Activated naive CD8-positive, alpha-beta T cell treated with anti-CD3 and anti-CD28 coated beads, Interleukin-2, amount 50 U/mL, for 24 hours (primary cell): ENCODE measurements at places on chromosomes 7 and 10.

DNA sequence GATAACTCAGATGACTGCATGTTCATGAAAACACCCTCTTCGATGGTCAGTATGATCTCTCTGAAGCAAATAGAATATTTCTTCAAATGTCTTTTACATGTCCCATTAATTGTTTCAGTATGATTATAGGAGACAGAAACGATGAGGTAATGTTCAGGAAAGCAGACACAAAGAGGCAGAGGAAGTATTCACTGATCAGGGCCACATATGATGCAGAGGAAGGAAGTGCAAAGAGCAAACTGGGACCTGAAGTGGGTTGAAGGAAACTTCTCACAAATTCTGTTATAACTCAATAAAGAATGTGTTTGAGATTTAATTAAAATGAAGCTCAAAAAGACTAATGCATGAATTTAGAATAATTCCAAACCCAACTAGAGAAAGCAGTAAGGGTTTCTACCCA is 70.5 kb downstream of the TES start:
- no peak overlapping the region for H3K4me3 ChIP-seq
- H3K27ac ChIP-seq, result no peak overlapping the region
- H3K36me3 ChIP-seq, result no peaks in the 10 kb centered on the region
- H3K4me1 ChIP-seq, result peaks cover 3% of the 10 kb centered on the region
- H3K27me3 ChIP-seq, result peaks cover 16% of the 10 kb centered on the region

- H3K36me3 ChIP-seq, result no peaks in the 10 kb centered on the region
- H3K27ac ChIP-seq, result peak overlapping the region; percentile 92
- H3K4me1 ChIP-seq, result peaks cover 82% of the 10 kb centered on the region
- DNase-seq, result no peak
- H3K27me3 ChIP-seq, result no peaks in the 10 kb centered on the region
- H3K4me3 ChIP-seq, result no peak overlapping the region
Observed at GRCh38 chr7:143374561-143374960, 6.6 kb upstream of the ZYX start.

GRCh38 chr10:126838316-126838715 is 66.9 kb upstream of the DOCK1 start:
- no peaks in the 10 kb centered on the region for H3K4me1 ChIP-seq
- H3K27me3 ChIP-seq, result no peaks in the 10 kb centered on the region
- no peak for DNase-seq
- no peaks in the 10 kb centered on the region for H3K36me3 ChIP-seq
- H3K4me3 ChIP-seq, result no peak overlapping the region

- H3K4me1 ChIP-seq, result peaks cover 2% of the 10 kb centered on the region
- no peak overlapping the region for H3K4me3 ChIP-seq
- H3K36me3 ChIP-seq, result peaks cover 4% of the 10 kb centered on the region
- no peak overlapping the region for H3K27ac ChIP-seq
- DNase-seq, result no peak
- H3K27me3 ChIP-seq, result peaks cover 14% of the 10 kb centered on the region
Observed at GRCh38 chr10:113967126-113967525, 76.5 kb upstream of the ADRB1 start.

GRCh38 chr7:40717242-40717641 is 582.4 kb downstream of the SUGCT start:
- H3K4me1 ChIP-seq, result no peaks in the 10 kb centered on the region
- H3K27me3 ChIP-seq, result peaks cover 3% of the 10 kb centered on the region
- H3K27ac ChIP-seq, result no peak overlapping the region
- H3K4me3 ChIP-seq, result no peak overlapping the region
- no peak for DNase-seq

GRCh38 chr7:121741896-121742295 is 131.1 kb upstream of the PTPRZ1 start:
- no peak for DNase-seq
- no peaks in the 10 kb centered on the region for H3K27me3 ChIP-seq
- no peak overlapping the region for H3K27ac ChIP-seq
- no peaks in the 10 kb centered on the region for H3K4me1 ChIP-seq
- H3K36me3 ChIP-seq, result no peaks in the 10 kb centered on the region
- no peak overlapping the region for H3K4me3 ChIP-seq

GRCh38 chr10:92750791-92751533 is 61.2 kb downstream of the HHEX start:
- peaks cover 9% of the 10 kb centered on the region for H3K27me3 ChIP-seq
- H3K27ac ChIP-seq, result no peak overlapping the region
- H3K4me3 ChIP-seq, result no peak overlapping the region
- DNase-seq, result no peak
- peaks cover 7% of the 10 kb centered on the region for H3K4me1 ChIP-seq
- H3K36me3 ChIP-seq, result no peaks in the 10 kb centered on the region

- no peaks in the 10 kb centered on the region for H3K4me1 ChIP-seq
- no peak overlapping the region for H3K27ac ChIP-seq
- no peaks in the 10 kb centered on the region for H3K36me3 ChIP-seq
- peaks cover 8% of the 10 kb centered on the region for H3K27me3 ChIP-seq
- DNase-seq, result no peak
Observed at GRCh38 chr7:155560196-155560885, 14.0 kb upstream of the CNPY1 start.

GRCh38 chr10:10094691-10095090 is 923.0 kb upstream of the CELF2 start:
- no peak for DNase-seq
- no peak overlapping the region for H3K4me3 ChIP-seq
- H3K27ac ChIP-seq, result no peak overlapping the region
- H3K27me3 ChIP-seq, result peaks cover 2% of the 10 kb centered on the region
- H3K36me3 ChIP-seq, result no peaks in the 10 kb centered on the region

DNA sequence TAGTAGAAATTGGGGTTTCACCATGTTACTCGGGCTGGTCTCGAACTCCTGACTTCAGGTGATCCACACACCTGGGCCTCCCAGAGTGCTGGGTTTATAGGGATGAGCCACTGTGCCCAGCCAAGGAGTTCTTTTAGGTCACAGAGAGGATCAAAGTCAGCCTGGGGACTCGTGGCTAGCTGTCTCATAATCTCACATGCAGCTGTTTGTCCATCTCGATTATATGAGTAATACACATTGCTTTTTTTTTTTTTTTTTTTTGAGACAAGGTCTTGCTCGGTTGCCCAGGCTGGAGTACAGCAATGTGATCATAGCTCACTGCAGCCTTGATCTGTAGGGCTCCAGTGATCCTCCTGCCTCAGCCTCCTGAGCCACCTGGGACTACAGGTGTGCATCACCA is 2.2 kb downstream of the IFT22 start:
- no peak overlapping the region for H3K4me3 ChIP-seq
- no peak overlapping the region for H3K27ac ChIP-seq
- peaks cover 14% of the 10 kb centered on the region for H3K36me3 ChIP-seq
- H3K27me3 ChIP-seq, result no peaks in the 10 kb centered on the region

DNA sequence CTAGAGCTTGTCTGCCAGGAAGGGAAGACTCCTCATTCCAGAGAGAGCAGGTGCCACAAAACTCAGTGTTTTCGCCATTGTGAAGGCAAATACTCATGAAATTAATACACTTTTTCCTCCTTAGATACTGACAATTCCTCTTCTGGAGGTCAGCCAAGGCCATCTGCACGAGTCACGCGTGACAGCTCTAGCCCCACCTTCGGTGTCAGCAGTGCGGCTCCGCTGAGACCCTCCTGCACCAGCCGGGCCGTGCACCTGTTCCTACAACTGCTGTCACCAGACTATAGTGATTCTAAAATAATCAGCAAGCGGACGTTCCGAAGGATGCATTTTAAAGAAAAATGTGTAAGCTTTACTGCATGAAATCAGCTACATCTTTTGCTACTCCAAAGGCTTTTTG is 127.7 kb downstream of the DIP2C start:
- no peaks in the 10 kb centered on the region for H3K4me1 ChIP-seq
- H3K4me3 ChIP-seq, result no peak overlapping the region
- no peak for DNase-seq

- H3K36me3 ChIP-seq, result no peaks in the 10 kb centered on the region
- H3K4me3 ChIP-seq, result no peak overlapping the region
- DNase-seq, result no peak
- H3K4me1 ChIP-seq, result no peaks in the 10 kb centered on the region
Observed at GRCh38 chr7:20624666-20625385, 9.4 kb downstream of the ABCB5 start.

- DNase-seq, result no peak
- no peaks in the 10 kb centered on the region for H3K36me3 ChIP-seq
- no peaks in the 10 kb centered on the region for H3K27me3 ChIP-seq
- H3K27ac ChIP-seq, result no peak overlapping the region
Observed at GRCh38 chr10:6299234-6299633, 96.5 kb downstream of the PFKFB3 start.

DNA sequence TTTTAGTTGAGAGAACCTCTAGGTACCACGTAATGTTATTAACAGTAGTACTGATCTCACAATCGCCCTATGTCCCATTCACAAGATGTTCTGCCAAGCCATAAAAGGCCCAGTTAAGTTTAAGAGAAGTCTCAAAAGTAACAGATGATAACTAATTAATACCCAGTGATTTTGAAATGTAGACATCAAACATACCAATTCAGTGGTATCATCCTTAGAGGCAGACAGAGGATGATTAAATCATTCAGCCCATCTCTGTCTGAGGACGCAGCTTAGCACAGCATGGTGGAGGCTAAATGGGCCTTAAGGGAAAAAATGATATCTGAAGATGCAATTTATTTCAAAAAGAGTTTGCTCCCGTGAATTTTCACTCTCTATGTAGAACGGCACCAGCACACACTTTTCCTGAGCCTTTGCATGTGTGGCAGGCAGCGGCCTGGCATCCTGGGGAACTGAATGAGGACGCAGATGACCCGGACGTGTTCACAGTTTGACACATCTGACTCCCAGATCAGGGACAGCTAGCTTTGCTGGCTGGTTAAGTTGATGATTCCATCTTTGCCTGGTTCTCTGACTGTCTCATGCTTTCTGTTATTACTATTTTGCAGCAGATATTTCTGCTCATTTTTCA is 13.4 kb downstream of the EGFR start:
- DNase-seq, result no peak
- H3K27me3 ChIP-seq, result peaks cover 2% of the 10 kb centered on the region
- H3K4me1 ChIP-seq, result no peaks in the 10 kb centered on the region
- H3K4me3 ChIP-seq, result no peak overlapping the region
- H3K36me3 ChIP-seq, result no peaks in the 10 kb centered on the region

GRCh38 chr10:48658243-48658974 is 26.3 kb upstream of the WDFY4 start:
- no peak overlapping the region for H3K27ac ChIP-seq
- H3K27me3 ChIP-seq, result peaks cover 18% of the 10 kb centered on the region
- peaks cover 5% of the 10 kb centered on the region for H3K4me1 ChIP-seq
- H3K4me3 ChIP-seq, result no peak overlapping the region

DNA sequence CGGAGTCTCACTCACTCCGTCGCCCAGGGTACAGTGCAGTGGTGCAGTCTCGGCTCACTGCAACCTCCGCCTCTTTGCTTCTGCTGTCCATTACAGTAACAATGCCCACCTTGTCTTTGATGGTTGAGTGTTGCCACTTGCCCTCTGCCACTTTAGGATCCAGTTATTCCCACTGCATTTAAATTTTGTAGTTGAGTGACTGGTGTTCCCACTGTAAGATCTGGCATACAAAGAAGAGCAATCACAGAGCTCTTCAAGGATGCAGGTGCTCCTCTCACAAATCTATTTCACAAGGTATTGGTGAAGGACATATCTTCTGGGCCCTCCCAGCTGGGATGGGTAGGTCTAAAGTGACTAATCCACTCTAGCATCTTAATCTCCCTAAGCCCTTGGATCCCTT is 12.6 kb downstream of the PTER start:
- no peak overlapping the region for H3K4me3 ChIP-seq
- peaks cover 34% of the 10 kb centered on the region for H3K36me3 ChIP-seq
- H3K27me3 ChIP-seq, result no peaks in the 10 kb centered on the region
- no peak for DNase-seq

DNA sequence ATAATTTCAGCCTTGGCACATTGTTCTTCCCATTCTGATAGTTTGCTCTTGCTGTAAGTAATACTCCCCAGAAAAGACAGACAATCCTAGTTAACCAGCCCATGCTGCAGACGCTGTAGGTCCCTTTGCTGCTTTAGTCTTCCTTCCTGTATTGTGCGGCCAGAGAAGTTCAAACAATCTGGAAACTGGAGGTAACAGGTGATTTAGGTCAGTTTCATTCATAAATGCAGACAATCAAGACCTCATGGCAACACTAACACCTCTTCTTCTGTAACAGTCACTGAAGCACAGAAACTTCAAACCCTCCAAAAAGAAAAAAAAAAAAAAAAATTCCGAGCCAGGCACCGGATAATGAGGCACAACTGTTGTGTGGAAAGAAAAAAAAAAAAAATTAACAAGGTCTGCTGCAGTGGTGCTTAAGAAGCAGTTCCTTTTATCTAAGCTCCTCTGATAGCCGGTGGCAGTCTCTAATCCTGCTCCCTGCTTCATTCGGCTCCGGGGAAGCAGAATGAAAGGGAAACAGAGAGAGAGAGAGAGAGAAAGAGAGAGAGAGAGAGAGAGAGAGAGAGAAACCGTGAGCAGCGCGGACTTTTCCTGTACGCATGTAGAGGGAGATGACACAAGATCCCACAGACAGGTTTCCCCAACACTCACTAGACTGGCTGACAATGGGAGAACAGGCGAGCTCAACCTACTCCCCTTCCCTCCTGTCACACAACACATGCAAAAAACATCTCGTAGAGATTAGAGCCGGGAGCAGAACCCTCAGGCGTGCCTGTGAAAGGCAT is at the start of gene SEMA3A:
Gene SEMA3A (minus strand): TSS at position 306 of the 788 bp plus-strand sequence. CDS start 203 bp downstream, at position 103.
- peaks cover 27% of the 10 kb centered on the region for H3K4me1 ChIP-seq
- H3K4me3 ChIP-seq, result peak within 1 kb of the TSS; percentile 87
- peaks cover 11% of the 10 kb centered on the region for H3K27me3 ChIP-seq
- peak; percentile 13 for DNase-seq

- H3K27ac ChIP-seq, result no peak overlapping the region
- H3K4me1 ChIP-seq, result no peaks in the 10 kb centered on the region
- no peak for DNase-seq
- no peak overlapping the region for H3K4me3 ChIP-seq
- H3K27me3 ChIP-seq, result peaks cover 18% of the 10 kb centered on the region
Observed at GRCh38 chr7:23907012-23907411, 197.0 kb downstream of the STK31 start.

DNA sequence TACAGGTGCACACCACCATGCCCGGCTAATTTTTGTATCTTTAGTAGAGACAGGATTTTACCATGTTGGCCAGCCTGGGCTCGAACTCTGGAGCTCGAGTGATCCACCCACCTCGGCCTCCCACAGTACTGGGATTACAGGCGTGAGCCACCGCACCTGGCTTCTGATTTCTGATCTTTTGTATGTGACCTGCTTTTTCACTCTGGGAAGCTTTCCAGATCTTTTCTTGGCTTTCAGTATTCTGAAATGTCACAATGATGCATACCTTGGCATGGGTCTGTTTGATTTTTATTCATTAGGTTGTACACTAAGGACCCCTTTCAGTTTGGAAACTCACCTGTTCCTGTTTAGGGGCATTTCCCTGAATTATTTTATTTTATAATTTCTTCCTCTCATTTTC is 41.6 kb downstream of the PROSER2 start:
- DNase-seq, result no peak
- peaks cover 4% of the 10 kb centered on the region for H3K27me3 ChIP-seq
- H3K4me3 ChIP-seq, result no peak overlapping the region
- H3K36me3 ChIP-seq, result no peaks in the 10 kb centered on the region

GRCh38 chr10:93068411-93069244 is 5.1 kb upstream of the CYP26A1 start:
- no peaks in the 10 kb centered on the region for H3K36me3 ChIP-seq
- H3K4me3 ChIP-seq, result no peak overlapping the region
- peaks cover 20% of the 10 kb centered on the region for H3K4me1 ChIP-seq
- peaks cover 88% of the 10 kb centered on the region for H3K27me3 ChIP-seq
